Uterine smooth muscle cell (primary cell): ENCODE measurements at places on chromosomes 1 and 21. TPM values are rescaled to one million over a fixed set of nuclear protein-coding genes. Genes with fewer than 3 reads are reported as not detected.

Gene IL24
- total RNA-seq, result 2.9 and 3.1 TPM in 2 replicates

Gene LAPTM5
- total RNA-seq, result not detected in 2 replicates

Gene LCE2C
- total RNA-seq, result not detected in 2 replicates

Gene CFAP126
- not detected in 2 replicates for total RNA-seq

Gene RHEX
- not detected in 2 replicates for total RNA-seq

Gene MRAP
- not detected in 2 replicates for total RNA-seq

Gene RGS18
- not detected in 2 replicates for total RNA-seq

Gene CD1E
- total RNA-seq, result not detected in 2 replicates

Gene ASAP3
- 23.6 and 50.6 TPM in 2 replicates for total RNA-seq

Gene INAVA
- not detected in 2 replicates for total RNA-seq

Gene JAM2
- total RNA-seq, result 1.00 TPM in 2 replicates

Gene RASSF5
- total RNA-seq, result 0.11 and 0.50 TPM in 2 replicates

Gene NEXN
- total RNA-seq, result 13.5 and 16.0 TPM in 2 replicates

Gene TMEM200B
- 21.0 and 22.8 TPM in 2 replicates for total RNA-seq

Gene SLC25A24
- total RNA-seq, result 54.7 and 78.1 TPM in 2 replicates

Gene GJA5
- 0.44 and 0.50 TPM in 2 replicates for total RNA-seq
